Skin of body (tissue), 3 donors: ENCODE measurements at places on chromosomes 1 and 21.

GRCh38 chr1:247531937-247532336, 4.3 kb downstream of the OR2C3 start:
- no peak for DNase-seq

DNA sequence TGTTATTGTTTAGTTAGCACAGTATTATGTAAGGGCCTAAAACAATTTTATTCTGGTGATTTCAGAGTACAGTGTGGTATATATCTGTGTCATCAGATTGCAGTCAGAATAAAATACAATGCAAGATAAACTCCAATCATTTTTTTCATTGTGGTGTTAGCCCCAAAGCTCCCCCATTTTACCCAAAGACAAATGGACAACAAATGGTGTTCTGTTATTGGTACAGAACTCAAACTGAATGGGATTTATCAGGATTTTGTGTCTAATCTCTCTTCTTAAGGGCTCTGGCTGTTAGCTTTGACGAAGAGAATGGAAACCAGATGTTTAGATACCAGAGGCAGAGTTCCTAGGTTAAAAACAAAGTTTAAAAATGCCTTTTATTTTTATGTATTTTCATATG, 163.1 kb upstream of the USP25 start:
- DNase-seq: no peak

DNA sequence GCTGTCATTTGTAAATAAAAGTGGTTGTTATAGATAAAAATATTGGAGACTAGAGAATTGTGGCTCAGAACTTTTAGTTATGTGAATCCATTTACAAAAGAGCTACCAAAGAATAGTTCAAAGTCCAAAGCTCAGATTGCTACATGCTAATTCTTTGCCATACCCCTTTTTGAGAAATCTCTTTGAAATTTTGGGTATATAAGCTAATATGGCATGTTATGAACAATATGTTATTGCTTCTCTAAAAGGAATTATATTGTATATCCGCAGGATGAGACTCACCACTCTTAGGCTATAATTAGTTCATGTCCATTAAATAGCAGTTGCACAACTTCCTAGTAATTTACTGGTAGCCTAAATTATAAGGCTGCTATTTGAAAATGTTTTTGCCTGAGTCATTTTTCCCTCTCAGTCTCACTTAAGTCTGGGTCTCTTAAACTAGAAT, 178.0 kb downstream of the ZNF281 start:
- peak; percentile 8 for DNase-seq

GRCh38 chr21:38787461-38788274, 18.1 kb upstream of the ETS2 start:
- no peak for DNase-seq

- no peak for DNase-seq
These were observed 42.7 kb downstream of the SLC45A1 start for GRCh38 chr1:8360493-8361197.

- peak; percentile 35 for DNase-seq
These were observed 780 bp downstream of the YTHDF2 start for GRCh38 chr1:28737307-28738132.

DNA sequence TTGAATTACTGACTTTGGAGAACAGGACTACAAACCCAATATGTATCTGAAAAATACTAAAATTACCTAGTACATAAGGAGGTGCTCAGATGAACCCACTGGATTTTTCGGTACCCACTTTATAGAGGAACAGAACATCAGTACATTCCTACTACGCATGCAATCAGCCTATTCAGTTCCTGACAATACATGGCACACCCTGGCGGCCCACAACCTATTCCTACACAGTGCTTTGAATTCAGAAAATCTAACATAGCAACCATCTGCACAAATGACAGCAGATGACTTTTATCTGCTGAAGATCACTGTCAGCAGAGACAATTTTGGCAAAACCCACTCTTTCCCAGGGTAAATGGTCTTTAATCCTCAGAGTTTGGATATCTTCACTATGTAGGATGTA, 257.1 kb upstream of the GREM2 start:
- DNase-seq: no peak

DNA sequence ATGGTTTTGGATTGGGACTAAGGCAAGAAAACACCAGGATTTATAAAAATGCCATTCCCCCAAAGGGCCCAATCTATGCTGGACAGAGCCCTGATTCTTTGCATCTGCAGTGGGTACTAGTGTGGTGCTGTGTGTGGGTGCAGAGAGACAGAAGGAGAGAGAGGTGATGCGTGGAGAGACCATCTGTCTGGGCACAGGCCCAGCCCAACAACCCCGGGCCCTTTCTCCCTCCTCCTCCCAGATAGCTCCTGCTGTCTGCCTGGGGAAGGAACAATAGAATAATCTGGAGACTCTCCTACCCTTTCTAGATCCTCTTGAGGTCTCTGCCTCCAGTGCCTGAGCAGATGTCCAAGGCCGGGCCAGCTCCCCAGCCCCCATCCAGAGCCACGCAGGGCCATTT, 15.1 kb downstream of the KIAA1614 start:
- DNase-seq: no peak

DNA sequence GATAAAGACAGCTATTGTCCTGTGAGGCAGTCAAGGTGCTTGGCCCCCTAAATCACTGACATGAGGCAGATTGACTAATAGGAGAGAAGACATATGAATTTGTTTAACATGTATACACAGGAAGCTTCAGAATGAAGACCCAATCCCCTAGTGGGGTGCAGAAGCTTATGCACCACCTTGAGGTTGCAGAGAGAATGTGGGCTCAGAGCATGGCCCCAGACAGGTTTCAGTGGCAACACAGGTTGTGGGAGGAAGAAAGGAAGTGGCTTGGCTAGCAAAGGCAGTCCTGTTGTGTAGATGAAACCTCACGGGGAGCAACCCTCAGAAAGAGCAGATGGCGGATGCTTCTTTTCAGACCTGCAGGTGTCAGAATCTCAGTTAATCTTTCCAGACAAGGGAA, 37.0 kb upstream of the PARP1 start:
- DNase-seq: no peak

DNA sequence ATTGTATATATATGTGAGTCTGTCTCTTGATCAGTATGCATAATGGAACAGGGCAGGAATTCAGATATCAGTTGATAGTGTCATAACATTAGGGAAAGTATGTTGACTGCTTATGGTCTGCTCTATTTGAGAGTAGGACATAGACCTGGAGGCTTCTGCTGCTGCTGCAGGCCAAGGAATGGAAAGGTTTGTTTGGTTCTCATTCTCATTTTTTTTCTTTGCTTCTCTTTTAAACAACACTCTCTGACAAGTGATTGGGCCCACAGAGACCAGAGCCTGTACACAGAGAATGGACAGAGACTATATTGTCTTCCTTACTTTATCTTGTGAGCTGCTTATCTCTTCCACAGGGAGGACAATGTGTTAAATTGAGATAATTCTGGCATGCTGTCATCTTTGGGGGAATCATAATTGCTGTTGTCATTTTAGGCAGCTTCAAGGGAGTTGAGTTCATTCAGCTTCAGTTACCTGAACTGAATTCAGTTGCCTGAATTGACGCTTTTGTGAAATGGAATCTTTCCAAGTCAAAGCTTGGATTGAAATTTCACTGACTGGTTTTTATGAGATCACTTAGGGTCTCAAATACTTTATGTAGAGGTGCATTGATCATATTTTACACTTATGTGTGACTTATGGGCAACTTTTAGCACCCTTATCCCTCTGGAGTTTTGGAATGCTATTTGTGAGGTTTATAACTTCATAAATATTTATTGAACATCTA, 16.9 kb downstream of the CAP1 start:
- DNase-seq: no peak

DNA sequence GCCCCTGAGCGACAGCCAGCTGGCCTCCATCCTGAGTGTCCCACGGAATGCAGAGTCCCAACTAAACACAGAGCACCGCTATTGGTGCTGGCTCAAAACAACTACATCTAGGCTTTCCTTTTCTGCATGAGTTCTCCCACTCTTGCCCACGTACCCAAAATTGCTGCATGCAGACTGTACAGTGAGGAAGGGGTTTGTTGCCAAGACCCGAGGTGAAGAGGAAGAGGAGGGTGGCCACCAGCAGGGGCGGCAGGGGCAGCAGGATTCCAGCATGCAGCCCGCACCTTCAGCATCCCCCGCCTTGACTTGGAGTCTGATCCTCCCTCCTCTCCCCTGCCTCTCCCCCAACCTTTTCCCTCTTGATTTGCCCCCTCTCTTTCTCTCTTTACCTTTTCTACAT, 8.0 kb downstream of the S100A9 start:
- DNase-seq: no peak

DNA sequence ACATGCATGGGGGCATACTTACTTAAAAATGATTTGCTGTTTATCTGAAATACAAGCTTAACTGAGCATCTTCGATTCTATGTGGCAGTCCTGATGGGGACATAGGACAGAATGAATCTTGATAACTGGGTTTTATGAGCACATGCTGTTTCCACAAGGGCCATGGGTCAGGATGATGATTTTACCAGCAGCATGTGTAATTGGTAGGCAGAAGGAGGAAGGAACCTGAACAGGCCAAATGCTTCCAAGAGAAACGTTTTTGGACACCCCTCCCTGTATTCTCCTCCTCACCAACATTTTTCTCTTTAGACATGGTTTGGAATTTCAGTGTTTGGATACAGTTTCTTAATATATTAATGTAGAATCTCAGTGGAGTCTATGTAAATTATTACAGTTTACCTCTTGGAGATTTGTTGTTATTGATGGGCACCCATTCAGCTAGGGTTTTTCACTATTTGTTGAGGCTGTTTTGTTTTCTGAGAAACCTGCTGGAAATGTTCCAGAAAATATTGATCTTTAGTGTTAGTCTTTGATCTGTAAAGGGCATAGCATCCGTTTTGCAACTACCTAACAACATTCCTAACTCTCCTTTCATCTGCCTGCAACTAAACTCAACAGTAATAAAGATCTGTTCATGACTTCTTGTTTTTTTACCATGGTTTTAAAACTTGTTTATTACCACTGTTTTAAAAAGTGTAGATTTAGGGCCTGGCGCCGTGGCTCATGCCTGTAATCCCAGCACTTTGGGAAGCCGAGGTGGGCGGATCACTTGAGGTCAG, 42.0 kb downstream of the TBCE start:
- no peak for DNase-seq

GRCh38 chr1:189149547-189150375, 1327.9 kb downstream of the BRINP3 start:
- DNase-seq: no peak

DNA sequence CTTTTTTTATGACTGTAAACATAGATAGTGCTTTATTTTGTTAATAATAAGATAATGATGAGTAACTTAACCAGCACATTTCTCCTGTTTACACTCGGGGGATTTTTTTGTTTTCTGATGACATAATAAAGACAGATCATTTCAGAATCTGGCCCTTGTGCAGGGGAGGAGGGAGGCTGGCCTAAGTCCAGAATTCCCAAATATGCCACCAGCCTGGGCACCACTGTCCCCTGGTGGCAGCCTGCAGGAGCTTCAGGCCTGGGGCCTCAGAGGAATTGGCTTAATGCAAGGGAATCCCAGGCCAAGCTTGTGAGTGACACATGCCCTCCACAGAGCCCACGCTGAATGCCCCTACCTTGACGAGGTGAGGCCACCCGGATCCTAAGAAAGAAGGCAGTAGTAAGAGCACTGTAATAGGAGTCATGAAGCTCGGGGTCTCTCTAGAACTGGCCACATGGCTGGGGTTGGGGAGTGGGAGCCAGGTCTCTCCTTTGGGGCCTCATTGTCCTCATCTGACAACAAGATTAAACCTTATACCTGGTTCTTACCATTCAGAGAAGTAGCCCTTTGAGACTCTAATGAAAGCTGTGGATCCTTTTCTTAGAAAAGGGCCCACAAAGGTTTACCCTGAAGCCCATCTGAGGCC, 24.1 kb downstream of the ETNK2 start:
- DNase-seq: peak; percentile 51

- DNase-seq: no peak
These were observed 5.5 kb downstream of the EFNA3 start for GRCh38 chr1:155083865-155084721.

- DNase-seq: no peak
These were observed 476.7 kb downstream of the NPHP4 start for GRCh38 chr1:5515501-5515900.

GRCh38 chr1:216640100-216640499, 83.1 kb downstream of the ESRRG start:
- no peak for DNase-seq

GRCh38 chr1:161171191-161171590, 5.0 kb downstream of the PPOX start:
- no peak for DNase-seq

DNA sequence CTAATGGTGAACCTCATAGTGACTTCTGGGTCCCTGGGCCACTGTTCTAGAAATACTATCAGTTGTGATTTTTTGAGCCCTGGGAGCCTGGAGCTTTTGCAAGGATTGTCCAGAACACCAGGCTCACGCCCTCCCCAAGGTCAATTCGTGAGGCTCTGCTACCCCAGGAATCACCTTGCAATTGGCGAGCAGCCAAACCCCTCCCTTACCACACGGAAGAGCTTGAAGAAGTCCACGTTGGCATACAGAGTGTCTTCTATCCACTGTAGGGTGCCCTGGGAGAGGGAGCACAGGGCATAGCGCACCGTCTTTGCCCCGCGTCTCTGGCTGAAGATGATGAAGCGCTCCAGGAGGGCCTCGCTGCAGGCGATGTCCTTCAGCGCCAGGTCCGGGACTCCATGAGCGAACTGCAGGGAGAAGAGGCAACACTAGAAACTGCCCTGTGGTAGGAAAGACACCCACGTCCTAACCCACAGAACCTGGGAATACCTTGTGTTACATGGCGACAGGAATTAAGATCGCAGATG, 22.3 kb downstream of the ABCA4 start:
- DNase-seq: no peak

- peak; percentile 50 for DNase-seq
These were observed 52.6 kb downstream of the PCNX2 start for GRCh38 chr1:233242827-233243483.

DNA sequence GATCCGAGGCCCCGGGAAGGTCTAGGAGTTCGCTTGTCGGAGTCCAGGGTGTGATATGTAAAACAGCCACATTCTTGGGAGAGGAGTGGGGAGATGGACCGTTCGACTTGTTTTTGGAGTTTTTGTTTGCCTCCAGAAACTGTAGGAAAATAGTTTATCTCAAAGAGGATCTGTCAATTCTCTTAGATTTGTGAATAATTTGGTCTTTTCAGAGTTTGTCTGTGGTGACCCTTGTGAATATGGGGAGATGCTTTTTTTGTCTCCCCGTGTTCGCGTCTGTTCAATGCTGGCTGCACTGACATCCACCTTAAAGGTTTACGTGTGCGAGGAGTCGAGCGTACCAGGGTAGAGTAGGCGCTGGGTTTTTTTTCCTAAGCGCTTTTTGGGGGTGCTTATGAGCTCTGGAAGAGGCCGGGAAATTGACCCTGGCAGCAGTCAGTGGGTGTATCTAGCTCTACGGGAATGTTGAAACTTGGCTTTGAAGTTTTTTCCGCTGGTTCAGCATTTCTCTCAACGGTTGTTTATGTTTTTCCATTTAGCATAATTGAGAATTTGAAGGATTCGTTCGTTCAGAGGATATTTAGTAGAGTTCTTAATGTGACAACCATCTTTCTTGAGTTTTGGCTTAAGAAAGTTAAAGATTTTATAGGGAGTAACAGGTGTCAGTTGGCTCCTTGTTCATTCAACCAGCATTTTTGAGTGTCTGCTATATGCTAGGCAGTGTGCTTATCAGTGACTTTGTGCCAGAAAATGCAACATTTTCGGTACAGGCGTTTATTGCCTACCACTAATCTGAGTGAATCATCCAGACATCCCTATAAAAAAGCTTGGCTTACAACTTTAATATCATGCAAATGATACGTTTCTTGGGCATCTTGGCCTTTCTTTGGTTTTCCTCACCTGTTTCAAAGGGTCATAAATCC, 1.2 kb downstream of the SZRD1 start:
- DNase-seq: peak; percentile 35
